ENCODE measurements at places on chromosomes 13 and 19.

- no peak for DNase-seq
Measured at GRCh38 chr13:98110749-98111148, 32.1 kb upstream of the FARP1 start.

- no peak for DNase-seq
Measured at GRCh38 chr19:45151320-45151719, 9.5 kb downstream of the NKPD1 start.

GRCh38 chr13:51419001-51419636 lies 33.7 kb downstream of the INTS6 start:
- DNase-seq: no peak

DNA sequence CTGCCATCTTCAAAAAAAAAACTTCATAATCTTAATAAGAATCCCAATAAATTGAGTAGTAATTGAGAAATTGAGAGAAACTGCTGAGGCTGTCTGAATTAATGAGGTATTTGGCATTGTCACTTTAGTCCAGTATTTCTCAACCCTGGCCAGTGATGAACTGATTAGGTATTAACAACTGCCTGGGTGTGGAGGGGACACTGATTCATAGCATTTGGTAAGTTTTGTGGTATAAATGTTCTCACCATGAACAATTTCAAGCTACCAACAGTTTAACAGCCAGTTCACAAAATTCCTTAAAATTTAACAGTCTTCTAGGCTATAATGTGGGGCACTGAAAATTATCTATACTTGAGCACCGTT lies 18.3 kb downstream of the GPC6 start:
- no peak for DNase-seq

DNA sequence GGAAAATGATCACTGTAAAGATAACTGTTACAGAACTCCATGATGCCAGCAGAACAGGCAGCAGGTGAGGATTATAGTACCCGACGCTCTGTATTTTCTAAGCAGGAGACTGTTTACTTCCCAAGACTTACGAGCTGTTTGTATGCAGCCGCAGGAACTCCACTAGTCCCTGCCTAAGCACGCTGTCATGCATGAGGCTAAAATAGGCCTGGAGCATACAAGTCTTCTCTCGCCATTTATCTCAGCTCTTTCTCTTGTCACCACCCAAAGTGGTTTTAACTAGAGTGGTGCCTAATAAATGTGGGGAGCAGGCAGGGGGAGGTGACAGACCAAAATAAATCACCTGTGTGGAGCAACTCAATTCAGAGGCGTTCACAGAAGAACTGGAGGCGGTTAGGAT lies 175.8 kb downstream of the TDRD3 start:
- DNase-seq: no peak

- peak; percentile 94 for DNase-seq
Measured at GRCh38 chr13:77383097-77383496, 56.2 kb upstream of the MYCBP2 start.

GRCh38 chr13:41962994-41963393 lies 2.1 kb upstream of the VWA8 start:
- no peak for DNase-seq

DNA sequence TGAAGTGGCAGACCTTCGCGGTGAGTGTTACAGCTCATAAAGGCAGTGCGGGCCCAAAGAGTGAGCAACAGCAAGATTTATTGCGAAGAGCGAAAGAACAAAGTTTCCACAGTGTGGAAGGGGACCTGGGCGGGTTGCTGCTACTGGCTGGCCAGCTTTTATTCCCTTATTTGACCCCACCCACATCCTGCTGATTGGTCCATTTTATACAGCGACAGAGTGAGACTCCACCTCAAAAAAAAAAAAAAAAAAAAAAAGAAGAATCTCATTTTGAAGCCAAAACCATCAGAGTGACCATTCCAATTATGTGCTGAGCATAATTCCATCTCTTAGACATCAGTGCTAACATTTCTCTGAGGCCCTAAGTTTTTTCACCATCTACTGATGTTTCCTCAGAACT lies 1.9 kb upstream of the ZNF552 start:
- DNase-seq: no peak

DNA sequence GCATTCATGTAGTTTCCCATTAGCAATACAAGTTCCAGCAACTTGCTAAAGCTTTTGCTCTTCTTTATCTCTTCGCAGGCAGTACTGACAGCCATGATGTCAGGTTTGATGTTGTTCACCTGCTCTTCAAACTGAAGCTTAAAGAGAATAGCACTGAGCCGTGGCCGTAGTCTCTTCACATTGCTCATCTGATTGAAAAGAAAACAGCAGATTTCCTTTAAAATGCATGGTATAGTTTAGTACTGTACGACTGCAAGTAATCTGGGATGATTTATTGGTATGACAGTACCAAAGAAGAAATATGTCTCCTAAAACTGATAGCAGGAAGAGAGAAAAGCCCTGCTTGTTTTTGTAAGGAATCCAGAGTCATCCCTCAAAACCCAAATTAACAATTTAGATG lies 284.4 kb downstream of the DIAPH3 start:
- DNase-seq: no peak

- peak; percentile 14 for DNase-seq
Measured at GRCh38 chr19:34676697-34677385, at the start of gene SCGB2B2. TSS of gene SCGB2B2 (minus strand) at chr19:34677159. CDS start at chr19:34594563, 82,596 bp downstream.

- DNase-seq: no peak
Measured at GRCh38 chr19:7665076-7665475, 3.8 kb upstream of the RETN start.

Data from HAP-1 (cell line).